CD4-positive, CD25-positive, alpha-beta regulatory T cell (primary cell): ENCODE measurements at places on chromosomes 11 and 22.

DNA sequence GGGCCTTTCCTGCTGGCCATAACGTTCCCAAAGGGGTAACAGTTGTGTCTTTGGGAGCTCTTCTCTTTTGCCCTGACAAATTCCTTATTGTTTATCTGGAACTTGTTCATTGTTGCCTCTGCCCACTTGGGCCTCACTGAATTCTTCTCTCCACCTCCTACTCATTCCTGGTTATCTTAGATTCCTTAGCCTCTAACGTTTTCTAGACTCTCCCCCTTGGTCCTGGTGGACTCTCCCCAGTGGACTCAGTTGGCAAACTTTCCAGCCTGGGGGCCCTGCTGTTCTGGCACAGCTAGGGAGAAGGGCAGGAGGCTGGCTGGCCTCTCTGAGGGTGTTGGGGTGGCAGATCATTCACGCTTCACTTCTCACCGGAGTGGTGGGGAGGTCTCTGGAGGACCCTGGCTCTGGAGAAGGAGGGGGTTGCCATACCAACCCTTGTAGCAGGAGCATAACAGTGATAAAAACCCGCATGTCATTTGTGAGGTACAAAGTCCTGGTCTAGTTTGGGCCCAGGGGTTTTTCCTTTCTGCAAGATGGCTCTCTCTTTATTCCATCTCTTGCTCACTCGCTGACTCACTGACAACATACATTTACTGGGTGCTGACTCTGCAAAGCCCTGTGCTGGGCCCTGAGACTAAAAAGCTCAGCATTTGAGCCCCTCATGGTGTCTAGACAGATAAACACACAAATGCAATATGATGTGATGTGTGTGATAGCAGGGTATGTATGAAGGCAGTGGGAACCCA, 39.7 kb downstream of the YWHAH start:
- no peak for DNase-seq

DNA sequence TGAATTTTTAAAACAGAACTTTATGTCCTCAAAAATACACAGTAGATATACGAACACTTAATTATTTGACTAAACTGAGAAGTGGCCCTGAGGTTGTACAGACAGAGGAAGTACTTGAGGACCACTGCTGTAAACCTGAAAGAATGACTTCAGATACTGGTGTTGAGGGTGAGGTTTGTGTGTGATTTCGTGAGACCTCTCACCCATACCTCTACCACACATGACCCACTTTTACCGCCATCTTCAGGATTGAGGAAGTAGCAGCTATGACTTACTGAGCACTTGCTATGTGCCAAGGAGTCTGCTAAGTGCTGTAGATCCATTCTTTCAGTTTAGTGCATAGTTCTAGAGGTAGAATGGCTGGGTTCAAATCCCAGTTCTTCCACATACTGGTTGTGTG, 21.9 kb downstream of the MMP13 start:
- DNase-seq, result no peak

DNA sequence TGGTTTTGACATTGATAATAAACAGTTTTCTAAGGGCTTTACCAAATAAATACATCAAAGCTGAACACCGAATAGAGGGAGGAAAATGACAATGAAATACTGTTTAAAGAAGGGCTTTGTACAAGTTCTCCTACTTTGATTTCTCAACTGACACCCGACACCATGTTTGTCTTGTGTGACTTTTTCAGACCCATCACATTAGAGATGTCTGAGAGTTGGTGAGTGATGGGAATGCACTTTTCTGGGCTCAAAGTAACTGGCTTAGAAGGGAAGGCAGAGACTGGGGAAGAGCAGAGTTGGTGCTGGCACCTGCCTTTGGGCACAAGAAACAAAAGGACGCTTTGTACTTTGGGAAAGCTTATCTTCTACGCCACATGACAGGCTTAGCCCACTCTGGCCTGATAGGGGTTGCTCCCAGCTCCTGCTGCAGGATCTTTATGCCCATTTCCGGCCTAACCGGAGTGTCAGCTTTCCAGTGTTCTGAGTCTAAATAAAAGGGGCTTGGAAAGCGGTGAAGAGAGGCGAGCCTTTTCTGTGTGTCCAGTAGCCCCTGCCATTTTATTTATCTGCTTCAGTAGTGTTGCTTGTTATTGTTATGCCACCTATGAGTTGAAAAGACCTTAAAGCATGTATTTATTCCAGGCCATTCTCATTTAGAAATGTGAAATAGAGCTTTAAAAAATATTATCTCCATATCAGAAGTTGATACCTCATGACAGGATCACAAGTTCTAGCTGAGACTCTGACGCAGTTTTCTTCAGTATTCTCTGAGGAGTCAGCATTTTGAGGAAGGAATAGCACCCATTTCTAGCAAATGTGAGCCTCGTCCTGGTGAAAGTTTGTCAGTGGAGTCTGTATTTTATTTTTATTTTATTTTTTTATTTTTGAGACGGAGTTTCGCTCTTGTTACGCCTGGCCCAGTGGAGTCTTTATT, 24.2 kb downstream of the KREMEN1 start:
- no peak for DNase-seq

DNA sequence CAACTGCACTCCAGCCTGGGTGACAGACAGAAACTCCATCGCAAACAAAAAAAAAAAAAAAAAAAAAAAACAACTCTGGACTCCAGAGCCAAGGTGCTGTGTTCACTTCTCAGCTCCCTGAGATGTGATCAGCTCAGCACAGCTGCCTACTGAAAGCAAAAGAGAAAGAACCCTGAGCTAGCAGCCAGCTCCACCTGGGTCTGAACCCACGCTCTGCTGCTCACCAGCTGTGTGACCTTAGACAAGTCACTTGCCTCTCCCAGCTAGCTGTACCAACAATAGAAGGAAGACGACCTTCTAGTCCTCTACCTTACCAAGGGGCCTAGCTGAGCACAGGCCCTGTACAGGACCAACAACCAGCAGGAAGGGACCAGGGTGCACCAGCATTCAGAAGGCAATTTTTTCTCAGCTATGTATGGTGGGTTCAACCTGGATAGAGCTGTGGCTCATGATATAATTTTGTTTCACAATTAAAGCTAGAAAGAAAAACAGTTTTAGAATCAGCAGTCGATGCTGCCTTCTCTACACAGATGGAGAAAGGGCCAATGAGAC, 3.8 kb downstream of the DGCR2 start:
- DNase-seq, result no peak

DNA sequence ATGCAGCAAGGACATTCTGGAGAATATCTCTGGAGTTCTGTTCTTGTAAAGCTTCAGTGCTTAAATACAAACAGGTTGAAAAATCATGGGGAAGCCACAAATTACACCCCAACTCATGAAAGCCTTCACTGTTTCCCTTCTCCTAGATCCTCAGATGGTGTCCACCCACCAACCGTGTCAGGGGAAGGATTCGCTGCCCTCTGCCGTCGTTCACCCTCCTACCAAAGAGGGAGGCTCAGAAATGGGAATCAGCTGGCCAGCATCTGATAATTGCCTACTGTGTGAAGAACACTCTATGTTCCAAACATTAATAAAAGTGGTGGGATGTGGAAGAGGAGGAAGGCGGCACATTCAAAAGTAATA, 7.4 kb upstream of the HEPACAM start:
- no peak for DNase-seq

GRCh38 chr11:114243461-114244372, 52.5 kb upstream of the NNMT start:
- DNase-seq, result no peak
